Hematopoietic multipotent progenitor cell treated with erythropoietin and hydrocortisone succinate and interleukin-3 and kit ligand, for 15 days (in vitro differentiated cells): ENCODE measurements at places on chromosomes 2 and 18.

DNA sequence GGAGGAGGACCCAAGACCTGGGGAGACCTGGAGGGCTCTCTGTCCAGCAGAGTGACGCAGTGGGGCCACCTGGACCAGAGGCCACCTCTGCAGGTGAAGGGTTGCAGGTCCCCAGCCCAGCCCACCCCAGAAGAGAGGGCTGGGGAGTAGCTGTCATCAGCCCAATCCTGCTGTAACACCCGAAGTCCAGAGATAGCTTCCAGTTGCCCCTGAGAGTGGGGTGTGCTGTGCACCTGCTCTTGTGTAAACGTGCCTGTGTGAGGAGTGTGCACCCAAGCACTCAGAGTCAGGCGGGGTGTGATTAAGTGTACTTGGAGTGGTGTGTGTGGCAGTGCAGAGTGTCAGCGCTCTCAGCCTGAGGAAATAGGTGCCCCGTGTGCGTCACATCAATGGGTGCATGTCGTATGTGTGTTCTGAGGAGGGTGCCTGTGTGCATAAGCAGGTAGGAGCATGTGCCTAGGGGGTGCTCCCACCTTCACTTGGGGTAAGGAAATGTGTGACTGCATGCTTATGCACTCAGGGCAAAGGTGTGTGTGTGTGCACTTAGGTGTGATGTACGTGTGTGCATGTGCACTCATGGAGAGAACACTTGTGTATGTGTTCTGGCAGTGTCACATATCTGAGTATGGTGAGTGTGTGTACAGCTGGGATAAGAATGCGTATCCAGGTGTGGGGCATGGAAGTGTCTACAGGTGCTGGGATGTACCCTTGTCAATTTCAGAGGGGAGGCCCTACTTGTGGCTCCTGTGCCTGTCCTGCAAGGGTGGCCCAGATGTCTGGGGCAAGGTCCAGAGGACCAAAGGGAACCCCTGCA, 672 bp downstream of the ATP6V1B1 start:
- no peak for DNase-seq

DNA sequence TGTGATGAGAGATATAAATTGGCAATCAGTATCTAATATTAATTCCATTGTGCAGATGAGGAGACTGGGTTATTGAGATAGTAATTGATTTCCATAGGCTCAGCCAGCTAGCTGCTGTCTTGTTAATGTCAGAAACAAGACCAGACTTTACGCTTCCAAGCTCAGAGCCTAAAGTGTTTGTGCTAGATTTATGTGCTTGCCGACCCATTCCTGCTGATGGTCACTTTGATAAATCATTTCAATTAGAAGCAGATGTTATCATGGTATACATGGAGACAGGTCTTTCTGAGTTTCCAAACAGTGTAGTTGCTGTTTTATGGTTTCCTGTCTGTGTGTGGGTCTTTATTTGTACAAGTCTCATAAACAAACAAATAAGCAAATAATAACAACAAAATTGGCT, 92.8 kb downstream of the AQP4 start:
- DNase-seq = no peak

DNA sequence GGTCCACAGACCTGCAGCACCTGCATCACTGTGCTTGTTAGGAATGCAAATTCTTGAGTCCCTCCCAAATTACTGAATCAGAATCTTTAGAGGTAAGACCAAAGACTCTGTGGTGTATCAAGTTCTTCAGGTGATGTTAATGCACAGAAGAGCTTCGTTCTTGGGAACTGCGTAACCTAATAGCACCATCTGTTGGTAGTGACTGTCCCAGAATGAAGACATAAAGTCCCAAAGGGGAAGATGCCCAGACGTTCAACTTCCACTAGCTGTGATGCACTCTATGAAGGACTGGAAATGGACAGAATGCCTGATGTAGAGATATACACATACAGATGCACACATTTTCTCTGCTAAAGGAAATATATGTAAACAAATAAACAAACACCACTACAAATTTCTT, 576.0 kb downstream of the LRP1B start:
- DNase-seq = no peak

- DNase-seq = no peak
Observed at GRCh38 chr2:128320192-128320905, 1.7 kb upstream of the HS6ST1 start.

DNA sequence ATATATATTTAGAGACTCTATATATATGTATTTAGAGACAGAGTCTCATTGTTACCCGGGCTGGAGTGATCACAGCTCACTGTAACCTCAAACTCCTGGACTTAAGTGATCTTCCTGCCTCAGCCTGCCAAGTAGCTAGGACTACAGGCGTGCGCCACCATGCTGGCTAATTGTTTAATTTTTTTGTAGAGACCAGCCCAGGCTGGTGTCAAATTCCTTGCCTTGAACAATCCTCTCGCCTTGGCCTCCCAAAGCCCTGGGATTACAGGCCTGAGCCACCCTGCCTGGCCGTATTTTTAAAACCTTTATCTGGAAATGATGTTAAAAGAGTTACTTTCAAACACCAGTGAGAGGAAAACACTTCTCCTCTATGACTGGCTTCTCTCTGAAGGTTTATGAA, 30.9 kb upstream of the PGAP1 start:
- DNase-seq = no peak

DNA sequence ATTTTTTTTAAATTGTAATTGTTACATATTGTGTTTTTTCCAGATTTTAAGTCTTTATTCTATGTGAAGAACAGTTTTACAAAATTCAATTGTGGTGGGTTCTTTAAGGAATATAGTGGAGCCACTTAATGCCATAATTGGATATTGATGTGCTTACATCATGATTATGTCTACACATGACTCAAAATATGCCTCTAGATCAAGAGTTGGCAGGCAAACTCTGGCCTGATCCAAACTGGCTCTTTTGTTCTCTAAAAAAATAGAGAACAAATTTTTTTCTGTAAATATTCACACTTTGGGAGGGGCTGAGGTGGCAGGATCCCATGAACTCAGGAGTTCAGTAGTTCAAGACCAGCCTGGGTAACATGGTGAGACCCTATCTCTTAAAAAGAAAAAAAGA, 8.3 kb downstream of the EHBP1 start:
- no peak for DNase-seq

GRCh38 chr2:181041661-181042060, 61.3 kb downstream of the UBE2E3 start:
- DNase-seq = no peak
